ENCODE measurements at places on chromosomes 7 and 10.

DNA sequence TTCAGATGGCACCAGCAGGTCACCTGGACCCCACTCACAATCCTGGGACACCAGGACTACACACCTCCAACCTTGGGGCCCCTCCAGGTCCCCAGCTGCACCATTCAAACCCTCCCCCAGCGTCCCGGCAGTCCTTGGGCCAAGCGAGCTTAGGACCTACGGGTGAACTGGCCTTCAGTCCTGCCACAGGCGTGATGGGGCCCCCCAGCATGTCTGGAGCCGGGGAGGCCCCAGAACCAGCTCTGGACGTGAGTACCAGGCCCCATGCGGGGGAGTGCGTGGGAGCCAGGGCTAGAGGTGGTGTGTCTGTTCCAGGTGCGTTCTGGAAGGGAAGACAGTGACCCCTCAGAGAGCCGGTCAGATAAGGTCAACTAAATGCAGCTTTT is 17.8 kb downstream of the ZMIZ2 start:
- DNase-seq: no peak

DNA sequence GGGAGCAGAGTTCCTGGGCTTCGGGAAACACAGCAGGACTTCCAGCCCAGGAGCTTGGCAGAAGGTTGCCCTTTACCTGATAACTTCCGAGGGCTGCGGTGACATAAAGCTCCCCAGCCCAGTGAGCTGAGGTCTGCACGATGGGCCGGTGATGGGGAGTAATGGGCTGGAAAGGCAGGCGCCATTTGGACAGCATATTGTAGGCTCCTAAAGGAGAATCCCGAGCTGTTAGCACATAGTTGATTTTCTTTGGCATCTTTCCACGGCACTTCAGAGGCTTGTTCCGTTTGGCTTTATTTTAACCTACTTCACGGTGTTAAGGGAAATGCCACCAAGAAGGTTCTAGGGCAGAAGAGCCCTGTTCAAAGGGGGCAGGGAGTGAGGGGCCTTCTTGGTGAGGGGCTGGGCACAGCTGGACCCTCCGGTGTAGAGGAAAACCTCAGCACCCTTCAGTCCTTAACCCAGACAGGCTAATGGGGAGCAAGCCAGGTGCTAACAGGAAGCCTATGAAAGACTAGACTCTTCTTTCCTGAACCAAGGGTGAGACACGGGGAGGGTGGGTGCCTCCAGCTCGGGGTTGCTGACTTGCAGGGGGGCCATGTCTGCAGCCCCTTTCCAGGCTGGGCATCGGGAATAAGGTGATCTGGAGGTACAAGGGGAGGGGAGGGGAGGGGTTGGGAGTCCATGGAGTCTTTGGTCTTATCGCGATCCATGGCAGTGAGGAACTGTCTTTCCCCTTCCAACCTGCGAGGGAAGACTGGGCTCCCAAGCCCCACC is 347.7 kb downstream of the GLRX3 start:
- no peak for DNase-seq

GRCh38 chr10:94214481-94214893 is 148.3 kb downstream of the NOC3L start:
- no peak for DNase-seq

GRCh38 chr10:88466786-88467185 is 116.3 kb downstream of the RNLS start:
- no peak for DNase-seq

DNA sequence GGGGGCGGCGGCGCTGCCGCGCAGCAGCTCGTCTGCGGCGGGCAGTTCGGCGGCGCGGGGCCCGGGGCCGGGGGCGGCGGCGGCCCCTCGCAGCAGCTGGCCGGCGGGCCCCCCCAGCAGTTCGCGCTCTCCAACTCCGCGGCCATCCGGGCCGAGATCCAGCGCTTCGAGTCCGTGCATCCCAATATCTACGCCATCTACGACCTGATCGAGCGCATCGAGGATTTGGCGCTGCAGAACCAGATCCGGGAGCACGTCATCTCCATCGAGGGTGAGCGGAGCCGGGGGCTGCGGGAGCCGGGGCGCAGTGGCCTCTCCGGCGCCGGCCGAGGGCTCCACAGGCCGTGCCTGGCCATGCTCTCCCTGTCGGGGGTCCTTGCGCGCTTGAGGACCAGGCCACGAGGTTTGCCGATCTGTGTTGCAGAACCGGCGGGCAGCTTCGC is 548 bp downstream of the AGAP3 start:
- no peak for DNase-seq

DNA sequence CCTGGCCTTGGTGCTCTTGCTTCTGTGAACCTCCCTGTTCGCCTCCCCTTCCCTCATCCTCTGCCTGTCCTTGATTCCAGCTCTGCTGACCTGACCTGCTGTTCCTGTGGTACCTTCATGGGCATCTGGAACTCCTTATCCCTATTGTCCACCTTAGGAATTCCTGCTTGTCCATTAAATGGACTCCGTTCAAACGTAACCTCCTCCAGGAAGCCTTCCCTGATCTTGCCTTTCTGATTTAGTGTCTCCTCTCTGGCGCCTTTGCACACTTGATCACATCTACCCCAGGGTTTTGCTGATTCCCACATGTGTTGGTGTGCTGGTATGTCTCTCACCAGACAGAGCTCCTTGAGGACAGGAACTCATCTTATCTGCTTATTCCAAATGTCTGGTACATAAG is 20.9 kb downstream of the TSPAN15 start:
- no peak for DNase-seq

GRCh38 chr10:63887023-63887589 is 365.9 kb downstream of the REEP3 start:
- DNase-seq: no peak

DNA sequence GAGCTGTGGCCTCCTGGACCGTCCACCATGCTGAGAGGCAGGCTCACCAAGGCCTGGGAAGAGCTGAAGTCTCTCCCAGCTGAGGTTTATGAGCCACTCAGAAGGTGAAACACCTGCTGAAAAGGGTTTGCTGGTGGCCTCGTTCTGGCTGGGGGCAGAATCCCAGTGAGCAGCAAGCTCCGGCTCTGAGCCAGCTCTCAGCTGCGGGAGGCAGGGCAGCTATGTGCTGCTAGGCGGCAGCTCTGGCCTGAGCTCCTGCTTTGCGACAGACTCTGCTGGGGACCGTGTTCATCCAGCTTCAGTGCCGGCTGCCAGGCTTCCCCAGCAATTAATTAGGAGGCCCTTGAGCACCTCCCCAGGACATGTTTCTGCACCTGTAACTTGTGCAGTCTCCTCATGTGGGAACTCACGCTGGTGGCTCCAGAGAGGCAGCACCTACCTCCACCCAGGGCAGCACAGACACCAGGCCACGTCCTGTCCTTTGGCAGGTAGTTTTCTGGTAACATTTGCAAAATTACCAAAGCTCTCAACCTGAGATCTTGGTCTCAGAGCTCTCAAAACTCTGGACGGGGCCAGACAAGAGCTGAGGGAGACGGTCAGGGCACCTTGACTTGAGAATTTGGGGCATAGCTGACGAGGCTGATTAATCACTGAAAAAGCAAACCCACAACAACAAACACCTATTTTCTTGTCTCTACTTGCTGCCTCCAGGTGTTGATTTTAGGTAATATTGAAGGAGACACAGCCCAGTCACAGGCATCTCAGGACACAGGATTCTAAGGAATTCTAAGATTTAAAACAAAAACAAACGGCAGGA is 185.0 kb downstream of the TCERG1L start:
- no peak for DNase-seq

All from stimulated activated CD4-positive, alpha-beta T cell treated with anti-CD3 and anti-CD28 coated beads, TNF-alpha, amount 100 ng/mL, for 4 hours (primary cell).